ENCODE measurements at places on chromosomes 13 and 19.

DNA sequence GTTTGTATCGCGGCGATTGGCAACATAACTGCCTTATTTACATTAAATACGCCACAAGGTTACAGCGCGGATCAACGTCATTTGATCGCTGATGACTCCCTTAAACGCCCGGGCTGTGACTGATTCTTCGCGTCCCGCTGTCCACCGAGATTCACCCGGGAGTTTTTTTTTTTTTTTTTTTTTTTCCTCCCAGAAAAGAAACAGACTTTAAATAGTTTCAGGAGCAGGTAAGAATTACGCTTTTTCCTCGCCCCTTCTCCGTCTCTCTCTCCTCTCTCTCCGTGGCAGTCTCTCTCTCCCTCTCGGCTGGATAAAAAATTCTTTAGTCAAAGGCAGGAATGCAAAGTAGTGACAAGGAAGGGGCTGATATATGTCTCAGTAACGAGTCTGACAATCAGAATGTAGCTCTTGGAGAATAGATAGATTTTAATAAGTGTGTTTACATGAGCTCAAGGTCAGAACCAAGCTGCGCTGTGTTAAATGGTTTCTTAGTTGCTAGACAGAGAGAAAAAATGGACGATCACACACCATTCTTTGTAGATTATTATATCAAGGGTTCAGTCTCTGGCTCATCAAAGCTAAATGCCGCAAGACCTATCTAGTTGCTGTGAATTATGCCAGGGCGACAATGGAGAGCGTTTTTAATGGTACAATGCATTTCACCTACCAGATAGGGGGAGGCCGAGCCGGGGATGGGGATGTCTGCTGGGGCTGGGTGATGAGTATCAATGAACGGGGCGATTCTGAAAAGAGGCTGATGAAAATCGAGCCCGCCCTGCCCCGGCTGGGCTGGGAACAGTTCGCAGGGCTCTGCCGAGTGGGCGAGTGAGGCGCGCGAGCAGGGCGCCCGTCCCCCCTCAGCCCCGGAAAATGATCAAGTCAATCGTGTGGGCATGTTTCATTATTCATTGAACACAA, 147.2 kb upstream of the ZNF536 start:
- no peak for DNase-seq

- DNase-seq: no peak
These were observed 607.4 kb downstream of the EFNB2 start for GRCh38 chr13:105928048-105928447.

DNA sequence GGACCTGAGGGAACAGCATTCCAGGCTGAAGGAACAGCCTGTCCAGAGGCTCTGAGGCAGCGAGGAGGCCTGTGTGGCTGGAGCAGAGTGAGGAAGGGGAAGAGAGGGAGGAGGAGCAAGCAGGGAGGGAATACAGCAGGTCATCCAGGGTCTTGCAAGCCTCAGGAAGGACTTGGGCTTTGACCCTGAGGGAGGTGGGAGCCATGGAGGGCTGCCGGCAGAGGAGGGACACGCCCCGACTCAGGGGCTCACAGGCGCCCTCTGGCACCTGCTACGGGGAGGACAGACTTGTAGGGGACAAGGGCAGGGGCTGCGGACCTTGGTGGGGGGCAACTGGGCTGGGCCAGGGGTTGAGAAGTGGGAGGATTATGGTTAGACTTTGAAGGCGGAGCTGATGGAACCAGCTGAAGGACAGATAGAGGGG, 4.7 kb downstream of the TINCR start:
- DNase-seq: no peak

DNA sequence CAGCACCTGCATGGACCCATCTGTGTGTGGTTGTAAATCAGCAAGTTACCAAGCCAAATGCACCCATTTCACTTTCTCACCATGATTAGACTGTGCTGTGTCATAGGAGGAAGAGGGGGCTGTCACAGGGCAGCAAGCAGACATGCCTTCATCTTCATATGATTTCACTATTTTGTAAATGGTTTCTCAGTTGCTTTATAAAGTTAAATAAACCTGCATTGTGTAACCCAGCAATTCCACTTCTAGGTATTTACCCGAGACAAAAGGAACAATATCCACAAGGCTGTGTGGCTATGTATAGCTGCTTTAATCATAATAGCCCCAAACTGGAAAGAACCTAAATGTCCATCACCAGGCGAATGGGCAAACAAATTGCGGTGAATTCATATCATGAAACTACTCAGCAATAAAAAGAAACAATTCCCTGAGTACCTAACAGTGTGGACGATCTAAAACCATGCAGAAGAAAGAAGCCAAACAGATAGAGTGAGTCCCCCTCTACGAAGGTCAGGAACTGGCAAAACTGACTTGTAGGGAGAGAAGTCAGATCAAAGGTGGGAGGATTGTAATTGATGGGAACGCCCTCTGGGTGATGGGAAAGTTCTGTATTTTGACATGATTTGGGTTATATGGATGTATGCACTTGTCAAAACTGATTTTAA, 185.4 kb downstream of the COL4A1 start:
- DNase-seq: no peak

- no peak for DNase-seq
These were observed 13.1 kb upstream of the ZNF888 start for GRCh38 chr19:52936151-52936953.

DNA sequence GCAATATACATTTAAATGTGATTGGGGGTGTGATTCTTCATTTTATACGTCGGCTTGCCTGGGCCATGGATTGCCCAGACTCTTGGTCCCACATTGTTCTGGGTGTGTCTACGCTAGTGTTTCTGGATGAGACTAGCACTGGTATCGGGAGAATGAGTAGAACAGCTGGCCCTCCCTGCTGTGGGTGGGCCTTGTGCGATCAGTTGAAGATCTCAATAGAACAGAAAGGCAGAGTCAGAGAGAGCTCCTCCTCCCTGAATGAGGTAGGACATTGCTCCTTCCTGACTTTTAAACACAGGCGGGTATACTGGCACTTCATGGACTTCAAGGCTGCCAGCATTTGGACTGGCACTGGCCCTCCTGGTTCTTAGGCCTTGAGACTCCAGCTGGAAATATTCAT, 603.0 kb downstream of the LIG4 start:
- no peak for DNase-seq

Data from GM10248 (cell line).